ENCODE measurements at places on chromosomes 7 and 10.

- no peak for DNase-seq
These were observed 142.0 kb upstream of the PRKCQ start for GRCh38 chr10:6721964-6722615.

- DNase-seq: no peak
These were observed 237.5 kb downstream of the IPMK start for GRCh38 chr10:58030208-58030607.

GRCh38 chr7:115475206-115475605 is 553.3 kb downstream of the MDFIC start:
- DNase-seq: no peak

DNA sequence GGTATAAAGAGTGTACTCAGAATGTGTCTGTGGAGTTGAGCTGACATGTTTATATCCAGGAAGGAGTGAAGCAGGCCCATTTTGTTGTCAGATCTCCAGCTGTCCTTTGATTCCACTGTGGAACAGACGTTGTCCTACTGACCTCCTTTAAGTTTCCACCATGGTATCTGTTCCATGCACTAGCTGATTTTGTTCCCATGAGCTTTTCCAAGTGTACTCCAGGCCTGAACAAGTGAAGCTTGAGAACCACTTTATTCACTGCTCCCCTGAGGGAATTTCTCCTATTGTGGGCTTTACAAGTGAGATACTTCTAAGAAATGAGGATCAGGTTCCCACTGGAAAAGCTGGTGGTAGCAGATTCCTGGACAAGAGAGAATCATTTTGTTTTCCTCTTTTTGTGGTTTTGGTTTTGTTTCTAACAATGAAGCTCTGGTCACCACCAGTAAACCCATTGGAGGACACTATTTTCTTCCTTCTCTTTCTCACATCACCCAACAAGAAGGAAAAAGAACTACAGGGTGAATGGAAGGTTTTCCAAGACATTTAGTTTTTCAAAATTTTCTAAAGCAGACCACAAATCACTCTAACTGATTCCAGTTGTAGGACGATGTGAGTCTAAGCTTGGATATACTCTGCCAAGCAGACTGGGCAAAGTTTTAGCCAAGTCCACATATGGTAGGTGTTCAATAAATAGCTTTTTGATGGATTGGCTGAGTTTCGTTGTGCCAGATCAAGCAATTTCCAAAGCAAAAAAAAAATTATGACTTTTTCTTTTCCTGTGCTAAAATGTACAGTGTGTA is 144.2 kb downstream of the JCAD start:
- DNase-seq: no peak

GRCh38 chr7:100200693-100201092 is 19.1 kb upstream of the PVRIG start:
- peak; percentile 67 for DNase-seq

GRCh38 chr7:118195837-118196474 is 12.0 kb downstream of the LSM8 start:
- DNase-seq: no peak

GRCh38 chr10:69317626-69318105 is 39.4 kb downstream of the HK1 start:
- DNase-seq: no peak

DNA sequence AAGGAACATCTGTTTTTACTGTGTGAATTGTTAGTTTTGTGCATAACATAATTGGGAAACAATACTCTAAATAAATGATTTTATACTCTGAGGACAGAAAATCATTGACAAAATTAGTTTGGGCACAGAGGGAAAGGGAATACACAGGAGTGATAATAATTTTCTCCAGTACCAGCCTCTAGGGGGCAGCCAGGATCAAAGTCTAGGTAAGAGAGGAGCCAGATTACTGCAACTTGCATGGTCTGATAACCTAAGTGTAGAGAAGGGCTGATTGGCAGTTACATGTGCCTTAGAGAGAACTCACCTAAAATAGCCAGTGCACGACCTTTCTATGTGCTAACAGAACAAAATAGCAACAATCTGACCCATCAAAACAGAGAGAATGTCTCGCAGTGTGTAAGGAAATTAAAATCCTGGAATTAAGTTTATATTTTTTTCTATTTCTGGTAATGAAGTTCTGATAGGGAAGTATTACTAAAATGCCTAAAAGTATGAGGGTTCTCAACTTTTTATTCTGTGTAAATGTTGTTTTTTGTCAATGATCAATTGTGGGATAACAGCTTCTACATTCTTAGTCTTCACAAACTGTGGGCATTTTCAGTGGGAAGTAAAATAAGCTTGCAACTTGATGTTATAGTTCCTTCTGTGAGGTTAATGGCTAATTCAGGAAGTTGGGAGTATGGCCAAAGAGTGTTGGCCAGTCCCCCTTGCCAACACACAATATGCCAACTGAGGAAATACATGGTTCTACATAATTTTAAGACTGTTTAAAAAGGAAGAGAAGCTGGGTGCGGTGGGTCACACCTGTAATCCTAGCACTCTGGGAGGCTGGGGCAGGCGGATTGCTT is 66.4 kb downstream of the EXOC6 start:
- no peak for DNase-seq

GRCh38 chr10:132422903-132423825 is 26.2 kb downstream of the PWWP2B start:
- DNase-seq: no peak

DNA sequence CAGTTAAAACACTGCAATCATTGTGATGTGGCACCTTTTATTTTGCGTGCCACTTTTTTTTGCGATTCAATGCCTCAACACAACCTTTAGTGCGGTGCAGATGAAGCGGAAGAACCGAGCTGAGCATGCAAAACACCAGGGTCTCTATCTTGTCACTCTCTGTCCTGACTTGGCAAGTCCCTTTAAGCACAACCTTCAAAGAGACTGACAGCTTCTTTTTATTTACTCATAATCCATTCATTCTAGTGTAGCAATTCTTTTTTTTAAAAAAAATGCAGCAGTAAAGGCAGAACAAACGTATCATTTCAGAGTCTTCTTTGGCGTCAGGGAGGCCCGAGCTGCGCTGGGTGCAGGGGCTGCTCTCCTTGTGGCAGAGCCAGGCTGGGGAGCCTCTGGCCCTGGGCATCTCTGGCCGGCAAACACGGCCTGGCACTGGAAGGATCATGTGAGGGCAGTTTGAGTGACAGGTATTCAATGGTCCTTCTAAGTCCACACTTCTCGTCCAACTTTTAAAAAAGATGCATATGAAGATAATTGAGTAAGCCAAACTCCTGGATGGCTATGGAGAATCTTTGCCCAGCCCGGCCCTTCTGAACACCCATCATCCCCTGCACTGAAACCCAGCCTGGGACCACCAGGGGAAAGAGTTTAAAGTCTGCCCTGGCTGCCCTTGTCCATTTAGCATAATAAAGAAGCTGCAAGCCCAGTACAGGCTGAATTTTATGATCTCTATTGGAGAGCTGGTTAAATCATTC is 3.9 kb downstream of the PTF1A start:
- no peak for DNase-seq

DNA sequence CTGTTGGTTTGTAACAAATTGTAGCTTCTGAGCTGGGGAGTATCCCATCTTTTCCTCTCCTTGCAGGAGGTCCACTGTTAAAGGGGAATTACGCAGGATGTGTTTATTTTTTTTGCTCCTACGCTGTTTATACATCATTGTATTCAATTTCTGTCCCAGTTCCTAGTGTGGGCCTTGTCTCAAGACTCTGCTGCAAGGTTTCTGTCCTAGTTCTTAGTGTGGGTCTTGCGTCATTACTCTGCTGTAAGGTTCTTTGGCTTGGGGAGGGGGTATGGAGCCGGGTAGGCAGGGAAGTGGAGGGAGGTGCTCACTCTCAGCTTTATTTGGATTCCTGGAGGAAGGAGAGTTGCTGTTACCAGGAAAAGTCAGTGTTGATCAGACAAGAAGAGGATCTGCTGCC is 64.0 kb upstream of the TRIM8 start:
- DNase-seq: no peak

DNA sequence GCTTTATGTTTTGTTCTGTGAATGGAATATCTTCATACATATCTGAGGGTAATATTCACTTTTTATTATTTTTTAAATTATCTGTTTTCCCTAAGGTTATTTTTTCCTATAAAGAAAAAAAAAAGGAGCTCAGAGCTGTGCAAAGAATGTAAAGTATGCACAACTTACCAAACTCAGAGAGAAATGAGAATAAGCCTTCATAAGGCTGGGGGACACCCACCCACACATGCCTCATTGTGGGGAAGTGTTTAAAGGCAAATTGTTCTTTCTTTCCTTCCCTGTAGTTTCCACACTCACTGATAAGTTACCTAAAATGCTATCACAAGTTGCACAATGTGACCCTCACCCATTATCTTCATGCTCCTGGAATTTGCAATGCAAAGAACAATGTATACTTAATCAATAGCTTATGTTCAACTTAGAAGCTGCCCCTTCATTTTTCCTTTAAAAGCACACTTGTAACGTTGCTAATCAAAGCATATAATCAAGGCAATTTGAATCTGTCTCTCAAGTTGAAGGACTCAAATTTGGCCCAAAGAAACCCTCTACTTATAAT is 108.1 kb downstream of the GNAT3 start:
- no peak for DNase-seq

DNA sequence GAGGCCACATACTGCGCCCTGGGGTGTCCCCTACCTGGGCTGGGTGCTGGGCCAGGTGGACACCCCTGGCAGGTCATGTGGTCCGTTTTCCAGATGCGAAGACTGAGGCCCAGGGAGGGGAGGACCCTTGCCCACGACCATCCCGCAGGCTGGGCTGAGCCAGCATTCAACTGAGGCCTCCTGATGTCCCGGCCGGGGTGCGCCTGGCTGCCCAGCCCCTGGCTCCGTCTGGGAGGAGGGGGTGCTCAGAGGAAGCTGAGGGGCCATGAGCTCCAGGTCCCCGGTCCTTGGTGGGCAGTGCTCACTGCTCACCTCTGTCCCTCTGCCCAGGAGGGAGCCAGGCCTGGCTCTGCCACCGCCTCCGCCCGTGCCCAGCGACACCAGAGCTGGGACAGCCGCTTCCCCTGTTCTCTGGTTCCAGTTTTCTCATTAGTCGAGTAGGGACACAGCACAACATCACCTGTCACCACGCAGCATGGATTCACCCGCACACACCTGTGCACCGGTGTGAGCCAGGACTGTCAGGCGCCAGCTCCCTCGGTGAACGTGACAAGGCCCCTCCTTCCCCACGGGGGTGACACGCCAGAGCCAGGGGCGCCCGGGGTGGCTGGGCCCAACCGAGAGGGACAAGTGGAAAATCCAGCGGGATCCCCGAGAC is 139.7 kb downstream of the ELFN1 start:
- DNase-seq: no peak

DNA sequence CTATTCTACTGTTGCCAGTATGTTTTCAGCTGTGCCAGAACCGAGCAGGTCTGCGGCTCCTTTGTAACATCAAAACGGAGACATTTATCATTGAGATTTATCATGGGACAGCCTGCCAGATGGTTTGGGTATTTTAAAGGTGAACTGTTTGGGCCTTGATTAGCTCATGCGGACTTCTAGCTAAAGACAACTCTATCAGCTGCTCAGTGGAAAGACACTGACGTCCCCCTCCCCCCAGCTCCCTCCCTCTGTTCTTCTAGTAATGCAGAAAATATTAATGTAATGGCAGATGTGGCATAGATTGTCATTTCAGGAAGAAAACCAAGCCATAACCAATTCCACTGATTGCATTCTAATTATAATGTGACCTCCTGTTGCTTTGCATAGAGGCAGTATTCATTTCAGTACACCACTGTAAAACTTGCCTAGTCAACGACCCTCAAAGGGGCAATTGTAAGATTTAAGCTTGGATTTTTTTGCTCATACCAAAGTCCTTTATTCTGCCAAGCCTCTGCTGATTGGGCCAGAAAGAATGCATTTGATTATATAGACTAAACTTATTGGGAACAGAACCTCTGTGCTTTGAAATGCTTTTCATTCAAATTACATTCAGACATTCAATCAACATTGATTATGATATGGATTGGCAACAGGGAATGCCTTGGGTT is 966.8 kb downstream of the LRMDA start:
- DNase-seq: no peak

GRCh38 chr10:97277551-97277950 is 14.9 kb downstream of the ARHGAP19 start:
- DNase-seq: no peak

DNA sequence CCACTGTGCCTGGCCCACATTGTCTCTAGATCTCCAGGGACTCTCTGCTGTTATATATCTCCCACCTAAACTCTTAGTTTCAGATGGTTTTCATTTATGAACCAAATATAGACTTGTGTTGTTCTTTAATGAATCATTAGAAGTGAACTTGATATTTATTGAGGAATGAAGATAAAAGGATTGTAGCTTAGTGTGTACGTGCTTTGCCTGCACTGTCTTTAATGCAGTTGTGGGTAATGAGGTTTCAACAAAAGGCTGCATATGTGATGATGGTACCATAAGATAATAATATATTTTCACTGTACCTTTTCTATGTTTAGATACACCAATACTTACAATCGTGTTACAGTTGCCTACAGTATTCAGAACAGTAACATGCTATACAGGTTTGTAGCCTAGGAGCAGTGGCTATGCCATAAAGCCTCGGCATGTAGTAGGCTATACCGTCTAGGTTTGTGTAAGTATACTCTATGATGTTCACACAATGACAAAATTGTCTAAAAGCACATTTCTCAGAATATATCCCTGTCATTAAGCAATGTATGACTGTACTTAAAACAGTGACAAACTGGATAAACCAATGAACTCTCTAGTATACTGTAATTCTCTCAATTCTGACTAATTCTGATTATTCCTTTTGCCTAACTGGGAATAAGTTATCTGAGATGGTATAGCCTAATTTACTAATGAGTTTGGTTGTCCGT is 25.2 kb downstream of the VCL start:
- no peak for DNase-seq

DNA sequence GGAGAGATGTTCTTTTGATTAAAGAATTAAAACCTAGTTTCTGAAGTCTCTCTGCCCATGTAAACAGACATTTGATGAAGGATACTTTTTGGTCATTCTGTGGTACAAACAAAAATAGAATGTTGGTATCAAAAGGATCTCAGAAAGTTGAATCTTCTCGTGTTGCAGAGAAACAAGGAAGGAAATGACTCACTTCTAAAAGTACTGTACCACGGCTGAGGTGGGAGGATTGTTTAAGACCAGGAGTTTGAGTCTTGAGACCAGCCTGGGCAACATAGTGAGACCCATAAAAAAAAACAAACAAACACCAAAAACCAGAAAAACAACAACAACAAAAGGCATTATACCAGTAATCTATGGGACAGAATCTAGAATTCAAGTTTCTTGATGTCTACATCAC is 69.7 kb downstream of the PRSS58 start:
- no peak for DNase-seq

GRCh38 chr10:133159950-133160825 is at the start of gene KNDC1:
Gene KNDC1 (plus strand): TSS chr10:133160219. CDS start chr10:133160468, 249 bp downstream.
- DNase-seq: no peak

- DNase-seq: no peak
These were observed 202.6 kb downstream of the GALNT17 start for GRCh38 chr7:71334541-71334940.

DNA sequence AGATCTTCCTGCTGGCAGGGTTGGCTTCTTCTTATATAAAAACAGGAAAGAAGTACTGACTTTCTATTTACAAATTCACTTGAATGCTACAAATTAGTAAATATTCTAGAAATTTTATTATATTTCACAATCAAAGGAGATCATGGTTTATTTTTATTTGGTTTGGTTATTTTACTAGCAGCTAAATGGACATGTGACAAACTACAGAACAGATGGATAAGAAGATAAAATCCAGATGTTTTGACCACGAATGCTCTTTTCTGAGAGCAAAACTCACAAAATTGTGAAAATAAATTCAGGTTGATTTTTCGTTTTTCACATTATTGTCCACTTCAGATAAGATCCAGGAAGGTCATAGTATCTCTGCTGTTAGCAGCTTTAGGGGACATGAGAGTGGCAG is 55.4 kb downstream of the CACNA2D1 start:
- no peak for DNase-seq

- no peak for DNase-seq
These were observed 4.4 kb downstream of the ZNF316 start for GRCh38 chr7:6641305-6642035.

All from left lobe of liver (tissue), 2 donors.